ENCODE measurements at places on chromosomes 16 and 17.

- H3K4me1 ChIP-seq: no peaks in the 10 kb centered on the region
- H3K4me3 ChIP-seq: no peak overlapping the region
- no peak for DNase-seq
These were observed 9.4 kb downstream of the BMERB1 start for GRCh38 chr16:15443753-15444152.

DNA sequence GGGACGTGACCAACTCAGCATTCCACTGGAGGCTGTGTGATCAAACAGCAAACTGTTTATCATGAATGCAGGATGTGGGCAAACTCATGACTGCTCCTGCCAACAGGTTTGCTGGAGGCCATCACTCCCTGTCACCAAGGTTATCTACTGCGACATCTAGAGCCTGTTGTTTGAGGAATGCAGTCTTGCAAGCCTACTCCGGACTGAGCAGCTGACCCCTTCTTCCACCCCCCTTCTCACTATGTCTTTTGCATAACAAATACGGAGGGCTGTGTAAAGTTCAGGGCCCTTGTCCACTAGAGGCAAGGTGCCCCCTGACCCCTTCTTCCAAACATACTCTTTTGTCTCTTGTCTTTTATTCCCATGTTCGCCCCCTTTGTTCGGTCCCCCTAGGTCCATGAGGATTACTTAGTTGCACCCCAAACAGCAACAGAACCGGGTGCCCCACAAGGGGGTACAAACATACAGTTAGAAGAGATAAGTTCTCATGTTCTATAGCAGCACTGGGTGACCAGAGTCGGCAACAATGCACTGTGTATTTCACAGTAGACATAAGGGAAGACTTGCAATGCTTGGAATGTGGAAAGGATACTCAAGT lies 28.7 kb downstream of the MEAK7 start:
- H3K4me1 ChIP-seq: no peaks in the 10 kb centered on the region
- H3K27ac ChIP-seq: no peak overlapping the region
- no peaks in the 10 kb centered on the region for H3K27me3 ChIP-seq
- peaks cover 11% of the 10 kb centered on the region for H3K36me3 ChIP-seq
- no peak overlapping the region for H3K4me3 ChIP-seq
- no peak for DNase-seq

GRCh38 chr16:17451843-17452242 lies 18.9 kb downstream of the XYLT1 start:
- H3K27me3 ChIP-seq: no peaks in the 10 kb centered on the region
- no peak overlapping the region for H3K27ac ChIP-seq
- peak; percentile 75 for DNase-seq
- H3K36me3 ChIP-seq: peaks cover 19% of the 10 kb centered on the region

GRCh38 chr16:86243571-86244154 lies 266.7 kb upstream of the FOXF1 start:
- H3K4me3 ChIP-seq: no peak overlapping the region
- DNase-seq: no peak
- peaks cover 5% of the 10 kb centered on the region for H3K27me3 ChIP-seq
- H3K36me3 ChIP-seq: no peaks in the 10 kb centered on the region
- no peak overlapping the region for H3K27ac ChIP-seq

GRCh38 chr17:53736516-53737240 lies 86.0 kb upstream of the KIF2B start:
- H3K27me3 ChIP-seq: no peaks in the 10 kb centered on the region
- H3K27ac ChIP-seq: no peak overlapping the region
- H3K36me3 ChIP-seq: no peaks in the 10 kb centered on the region
- H3K4me3 ChIP-seq: no peak overlapping the region
- H3K4me1 ChIP-seq: no peaks in the 10 kb centered on the region
- DNase-seq: no peak

DNA sequence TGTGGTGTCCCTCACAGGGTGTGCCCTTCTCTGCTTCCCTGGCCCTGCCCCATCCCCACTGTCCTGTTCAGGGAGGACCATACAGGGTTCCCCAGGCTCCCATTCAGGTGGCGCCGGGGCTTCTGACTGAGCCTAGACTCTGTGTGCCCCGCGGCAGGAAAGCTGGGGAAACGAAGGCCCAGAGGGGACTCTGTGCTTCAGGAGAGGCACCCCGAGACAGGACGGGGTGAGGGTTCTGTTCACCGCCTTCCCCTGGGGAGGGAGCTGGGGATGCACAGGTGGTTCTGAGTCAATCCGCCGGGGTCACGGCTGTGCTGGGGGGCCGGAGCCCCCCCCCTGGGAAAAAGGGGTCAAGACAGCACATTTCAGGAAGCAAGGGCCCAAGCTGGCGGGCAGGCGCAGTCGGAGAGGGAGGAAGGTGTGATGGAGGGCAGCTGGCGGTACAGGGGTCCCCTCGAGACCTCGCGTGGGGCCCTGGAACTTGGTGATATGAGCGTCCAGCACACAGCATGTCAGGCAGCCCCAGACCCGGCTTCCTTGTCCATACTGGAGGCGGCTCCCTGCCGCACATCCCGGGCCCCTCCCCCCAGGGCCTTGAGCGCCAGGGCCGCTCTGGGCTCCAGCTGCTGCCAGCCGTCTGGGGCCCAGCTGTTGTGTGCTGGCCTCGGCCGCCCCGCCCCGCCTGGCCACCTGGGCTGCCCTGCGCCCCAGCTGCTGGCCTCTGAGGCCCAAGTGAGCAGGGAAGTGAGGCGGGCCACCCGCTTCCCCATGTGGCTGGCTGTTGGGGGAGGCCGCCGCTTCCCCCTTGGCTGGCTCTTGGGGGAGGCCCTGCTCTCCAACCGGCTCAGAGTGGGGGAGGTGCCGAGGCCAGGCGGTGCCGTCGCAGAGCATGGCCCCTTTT lies 5.6 kb upstream of the NOTUM start:
- peaks cover 33% of the 10 kb centered on the region for H3K4me1 ChIP-seq
- H3K27ac ChIP-seq: no peak overlapping the region
- no peaks in the 10 kb centered on the region for H3K36me3 ChIP-seq
- peak; percentile 87 for DNase-seq

GRCh38 chr17:74832421-74832820 lies 27.3 kb downstream of the GRIN2C start:
- no peak for DNase-seq
- H3K27ac ChIP-seq: no peak overlapping the region
- no peaks in the 10 kb centered on the region for H3K4me1 ChIP-seq
- no peak overlapping the region for H3K4me3 ChIP-seq
- no peaks in the 10 kb centered on the region for H3K36me3 ChIP-seq

DNA sequence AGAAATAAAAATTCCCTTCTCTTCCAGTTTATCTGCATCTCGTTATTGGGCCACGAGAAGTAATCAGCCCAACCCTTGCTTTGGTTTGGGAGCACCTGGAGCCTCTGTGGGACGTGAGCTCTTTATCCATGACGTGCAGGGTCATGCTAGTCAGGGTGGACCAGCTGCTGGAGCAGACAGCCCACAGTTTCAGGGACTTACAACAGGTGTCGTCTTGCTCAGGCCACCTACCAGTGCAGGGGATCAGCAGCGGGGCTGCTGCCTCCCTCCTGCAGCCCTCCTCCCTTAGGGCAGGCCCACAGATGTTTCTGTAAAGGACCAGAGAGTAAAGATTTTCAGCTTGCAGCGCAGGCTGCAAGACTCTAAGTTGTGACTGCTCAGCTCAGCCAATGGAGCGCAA lies 16.9 kb downstream of the ADAD2 start:
- H3K4me3 ChIP-seq: no peak overlapping the region
- no peaks in the 10 kb centered on the region for H3K4me1 ChIP-seq
- no peak overlapping the region for H3K27ac ChIP-seq
- no peaks in the 10 kb centered on the region for H3K36me3 ChIP-seq

DNA sequence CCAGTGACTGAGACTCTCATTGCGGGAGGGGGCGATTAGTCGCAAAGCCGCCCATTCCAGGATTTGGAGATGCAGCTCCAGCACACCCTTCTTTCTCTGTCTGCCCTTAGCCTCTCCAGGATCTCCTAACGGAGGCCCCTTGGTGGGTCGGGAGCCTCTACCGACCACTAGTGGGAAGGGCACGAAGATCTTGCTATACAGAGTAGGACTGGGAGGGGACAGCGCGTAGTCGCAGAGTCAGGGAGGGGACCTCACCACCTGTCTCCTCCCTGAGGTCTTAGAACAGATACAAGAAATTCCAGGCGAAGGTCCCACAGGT lies 588 bp upstream of the SMTNL2 start:
- peaks cover 19% of the 10 kb centered on the region for H3K4me1 ChIP-seq
- no peaks in the 10 kb centered on the region for H3K36me3 ChIP-seq
- H3K27me3 ChIP-seq: peaks cover 58% of the 10 kb centered on the region
- peak overlapping the region; percentile 59 for H3K4me3 ChIP-seq
- H3K27ac ChIP-seq: no peak overlapping the region
- DNase-seq: peak; percentile 56

- peak within 1 kb of the TSS; percentile 99 for H3K4me3 ChIP-seq
- DNase-seq: peak; percentile 96
- H3K27ac ChIP-seq: peak within 1 kb of the TSS; percentile 61
- H3K36me3 ChIP-seq: no peaks in the 10 kb centered on the region
These were observed at the start of gene KCTD5 for GRCh38 chr16:2682209-2683021. TSS of gene KCTD5 (plus strand) at chr16:2682523. CDS start at chr16:2682549, 26 bp downstream.

DNA sequence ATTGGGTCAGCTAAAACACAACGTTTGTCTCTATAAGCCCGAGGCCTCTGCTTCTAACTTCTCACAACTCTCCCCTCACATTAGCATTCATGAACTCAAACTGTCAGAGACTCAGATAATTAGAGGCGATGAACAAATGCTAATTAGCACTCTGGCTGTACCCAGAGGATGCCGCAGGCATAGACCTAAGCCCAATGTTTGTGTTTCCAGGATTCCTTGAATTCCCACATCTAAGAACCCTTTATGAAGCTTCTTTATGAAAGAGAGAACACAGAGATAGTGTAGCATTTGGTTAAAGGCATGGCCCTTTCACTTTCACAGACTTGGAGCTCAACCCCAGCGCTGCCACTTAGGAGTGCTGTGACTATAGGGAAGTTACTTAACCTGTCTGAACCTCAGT lies 512.2 kb downstream of the GRIN2A start:
- no peaks in the 10 kb centered on the region for H3K27me3 ChIP-seq
- H3K4me3 ChIP-seq: no peak overlapping the region
- no peak overlapping the region for H3K27ac ChIP-seq
- H3K36me3 ChIP-seq: no peaks in the 10 kb centered on the region

GRCh38 chr16:67179421-67180080 lies 4.2 kb downstream of the MATCAP1 start:
- no peaks in the 10 kb centered on the region for H3K27me3 ChIP-seq
- no peaks in the 10 kb centered on the region for H3K36me3 ChIP-seq
- H3K4me3 ChIP-seq: no peak overlapping the region
- DNase-seq: no peak

DNA sequence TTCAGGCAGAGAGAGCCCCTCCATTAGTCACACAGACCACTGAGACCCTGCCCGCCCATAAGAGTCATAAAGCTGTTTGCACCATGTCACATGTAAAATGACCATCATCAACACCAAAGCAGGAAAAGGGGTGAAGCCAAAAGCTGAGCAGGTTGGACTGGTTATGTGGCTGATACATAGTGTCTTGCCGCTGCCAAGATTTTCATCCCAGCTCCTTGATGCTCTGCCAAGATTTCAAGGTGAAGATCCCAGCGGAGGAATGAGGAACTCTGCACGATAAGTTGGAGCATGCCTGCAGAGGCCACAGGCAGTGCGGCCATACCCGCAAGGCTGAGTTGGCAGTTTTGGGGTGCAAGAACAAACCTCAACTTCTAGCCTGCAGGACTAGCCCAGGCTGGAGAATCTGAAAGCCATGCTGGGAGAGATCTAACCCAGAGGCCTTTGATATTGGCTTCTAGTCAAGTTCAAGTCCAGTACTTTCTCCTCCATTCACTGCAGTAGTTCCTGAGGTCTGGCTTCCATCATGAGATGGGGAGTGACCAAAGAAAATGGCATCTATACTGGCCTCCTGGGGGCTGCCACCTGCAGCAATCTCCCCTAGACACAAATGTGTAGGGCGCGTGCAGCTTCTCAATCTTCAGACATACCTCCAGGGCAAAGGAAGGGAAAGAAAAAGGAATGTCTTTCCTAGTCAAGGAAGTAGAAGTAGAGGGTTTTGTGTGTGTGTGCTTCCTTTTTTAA lies 79.7 kb upstream of the NOL11 start:
- H3K36me3 ChIP-seq: peaks cover 3% of the 10 kb centered on the region
- no peak overlapping the region for H3K27ac ChIP-seq
- no peaks in the 10 kb centered on the region for H3K4me1 ChIP-seq
- DNase-seq: no peak
- H3K27me3 ChIP-seq: no peaks in the 10 kb centered on the region

GRCh38 chr17:63918305-63918704 lies 334 bp downstream of the GH1 start:
- H3K27ac ChIP-seq: no peak overlapping the region

- no peaks in the 10 kb centered on the region for H3K27me3 ChIP-seq
- H3K4me1 ChIP-seq: peaks cover 16% of the 10 kb centered on the region
- DNase-seq: no peak
- no peak overlapping the region for H3K4me3 ChIP-seq
- H3K27ac ChIP-seq: peak overlapping the region; percentile 50
These were observed 9.4 kb downstream of the ABCC1 start for GRCh38 chr16:15958703-15959348.

DNA sequence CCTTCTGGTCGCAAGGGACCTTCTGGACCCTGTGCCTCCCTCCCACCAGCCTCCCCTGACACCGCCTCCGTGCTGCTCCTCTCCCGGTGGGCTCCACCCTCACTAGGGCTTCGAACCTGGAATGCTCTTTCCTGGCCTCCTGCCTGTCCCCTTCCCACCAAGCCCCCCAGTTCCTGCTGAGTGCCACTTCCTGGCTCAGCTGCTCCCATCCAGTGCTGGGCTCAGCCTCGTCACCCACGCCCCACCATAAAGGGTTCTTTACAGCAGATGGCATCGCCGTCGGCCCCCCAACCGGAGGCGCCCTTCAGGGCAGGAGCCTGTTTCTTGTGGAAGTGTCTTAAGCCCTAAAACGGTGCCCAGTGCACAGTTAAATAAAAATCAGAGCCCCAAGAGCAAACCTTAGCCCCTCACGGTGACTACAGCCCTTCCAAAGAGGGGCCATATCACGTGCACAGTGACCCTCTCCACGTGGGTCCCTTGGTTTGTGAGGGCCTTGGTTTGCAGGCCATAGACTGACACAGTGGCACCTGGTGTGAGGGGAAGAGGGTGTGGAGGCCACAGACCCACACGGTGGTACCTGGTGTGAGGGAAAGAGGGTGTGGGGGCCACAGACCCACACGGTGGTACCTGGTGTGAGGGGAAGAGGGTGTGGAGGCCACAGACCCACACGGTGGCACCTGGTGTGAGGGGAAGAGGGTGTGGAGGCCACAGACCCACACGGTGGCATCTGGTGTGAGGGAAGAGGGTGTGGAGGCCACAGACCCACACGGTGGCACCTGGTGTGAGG lies 111.4 kb downstream of the METRNL start:
- H3K27ac ChIP-seq: no peak overlapping the region
- H3K27me3 ChIP-seq: no peaks in the 10 kb centered on the region
- no peaks in the 10 kb centered on the region for H3K36me3 ChIP-seq
- no peak overlapping the region for H3K4me3 ChIP-seq
- H3K4me1 ChIP-seq: peaks cover 26% of the 10 kb centered on the region
- DNase-seq: no peak

DNA sequence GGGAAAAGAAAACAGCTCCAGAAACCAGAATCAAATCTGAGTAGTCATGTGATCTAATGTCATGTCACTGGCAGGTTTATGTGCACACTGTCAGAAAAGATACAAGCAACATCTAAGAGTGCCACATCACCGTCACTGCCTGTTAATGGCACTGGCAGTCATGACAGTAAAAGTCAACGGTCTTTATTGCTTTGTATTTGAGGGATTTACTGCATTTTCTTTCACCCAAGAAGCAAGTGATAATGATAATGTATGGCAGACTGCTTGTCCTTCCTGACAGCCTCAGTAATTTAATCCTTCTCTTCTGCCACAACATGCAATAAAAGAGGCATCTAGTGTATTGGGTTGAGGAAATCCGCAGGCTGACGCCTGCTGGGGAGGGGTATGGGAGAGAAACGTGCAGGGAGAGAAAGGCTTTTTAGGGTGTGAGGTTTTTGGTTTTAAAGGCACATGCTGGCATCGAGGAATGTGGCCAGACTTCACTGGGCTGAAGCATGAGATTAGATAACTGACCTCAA lies 92.4 kb downstream of the RPGRIP1L start:
- H3K36me3 ChIP-seq: no peaks in the 10 kb centered on the region
- H3K4me1 ChIP-seq: no peaks in the 10 kb centered on the region
- H3K4me3 ChIP-seq: no peak overlapping the region
- DNase-seq: no peak

All from common myeloid progenitor, CD34-positive (primary cell).